Kidney (tissue), 22 donors: ENCODE measurements at places on chromosomes 1 and 21. TPM values are rescaled to one million over a fixed set of nuclear protein-coding genes. Genes with fewer than 3 reads are reported as not detected.

ZBTB8B gene
- 0.06 TPM for polyA plus RNA-seq

GRCh38 chr1:150034336-150034735 lies 23.8 kb upstream of the OTUD7B start:
- no peak for DNase-seq

DNA sequence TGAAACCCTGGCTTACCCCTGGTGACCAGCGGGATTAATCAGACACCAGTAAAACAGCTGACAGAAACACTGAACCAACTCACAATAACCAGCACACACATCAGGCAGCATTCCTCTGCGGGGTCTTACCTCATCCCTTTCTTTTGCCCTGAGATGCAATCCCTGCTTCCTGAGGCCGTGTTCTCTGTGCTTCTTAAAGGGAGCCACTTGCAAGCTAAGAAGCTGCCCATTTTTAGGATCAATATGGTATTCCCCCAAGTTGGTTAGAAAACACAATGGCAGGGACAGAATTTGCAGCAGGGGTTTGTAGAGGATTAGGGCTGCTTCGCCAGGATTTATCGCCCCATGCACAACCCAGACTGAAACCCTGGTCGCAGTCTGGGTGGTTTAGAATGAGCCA lies 74.7 kb upstream of the OLIG2 start:
- DNase-seq: no peak

DNA sequence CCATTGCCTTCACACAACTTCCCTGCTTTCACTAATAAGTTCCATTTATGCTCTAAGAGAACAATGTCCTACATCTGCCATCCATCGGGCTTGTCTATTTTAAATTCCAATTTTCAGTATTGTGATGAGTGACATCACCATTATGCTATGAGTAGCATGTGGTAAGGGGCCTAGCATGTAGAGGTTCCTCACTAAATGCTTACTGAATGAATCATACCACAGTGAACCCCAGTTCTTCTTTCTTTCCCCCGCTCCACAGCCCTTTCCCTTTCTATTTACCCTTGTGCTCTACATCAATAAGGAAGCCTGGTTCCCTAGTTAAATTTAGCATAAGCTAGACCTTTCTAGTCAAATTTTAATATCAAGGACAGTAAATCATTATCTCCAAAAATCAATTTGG lies 195.0 kb upstream of the RGS18 start:
- DNase-seq: no peak

- no peak for DNase-seq
Observed at GRCh38 chr1:55140137-55140536, 75.0 kb downstream of the USP24 start.

AUNIP gene
- not detected for polyA plus RNA-seq
